ENCODE measurements at places on chromosomes 5 and 9. TPM values are rescaled to one million over a fixed set of nuclear protein-coding genes. Genes with fewer than 3 reads are reported as not detected.

- DNase-seq, result peak; percentile 61
Observed at GRCh38 chr9:128555180-128555721, 2.9 kb downstream of the SPTAN1 start.

GRCh38 chr5:179272326-179273072, 72.8 kb downstream of the ADAMTS2 start:
- DNase-seq, result no peak

GRCh38 chr5:89330140-89330539, 447.2 kb upstream of the MEF2C start:
- DNase-seq, result no peak

DNA sequence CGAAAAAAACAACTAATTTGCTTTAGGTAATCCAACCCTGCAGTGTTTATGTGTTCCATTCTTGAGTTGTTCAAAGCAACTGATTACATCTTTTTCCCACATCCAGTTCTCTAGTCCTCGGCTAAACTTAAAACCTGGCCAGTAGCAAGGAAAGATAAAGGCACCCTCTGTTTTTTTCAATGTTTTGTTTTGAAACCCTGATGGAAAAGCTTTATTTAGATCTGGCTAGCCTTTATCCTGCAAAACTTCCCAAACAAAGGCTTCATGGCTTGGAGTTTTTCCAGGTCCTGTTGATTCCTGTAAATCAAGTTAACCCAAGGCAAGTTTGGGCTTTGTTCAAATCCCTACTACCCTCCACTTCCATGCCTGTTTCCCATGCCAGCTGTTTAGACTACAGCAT, 105.1 kb downstream of the CEMIP2 start:
- DNase-seq, result peak; percentile 86

DNA sequence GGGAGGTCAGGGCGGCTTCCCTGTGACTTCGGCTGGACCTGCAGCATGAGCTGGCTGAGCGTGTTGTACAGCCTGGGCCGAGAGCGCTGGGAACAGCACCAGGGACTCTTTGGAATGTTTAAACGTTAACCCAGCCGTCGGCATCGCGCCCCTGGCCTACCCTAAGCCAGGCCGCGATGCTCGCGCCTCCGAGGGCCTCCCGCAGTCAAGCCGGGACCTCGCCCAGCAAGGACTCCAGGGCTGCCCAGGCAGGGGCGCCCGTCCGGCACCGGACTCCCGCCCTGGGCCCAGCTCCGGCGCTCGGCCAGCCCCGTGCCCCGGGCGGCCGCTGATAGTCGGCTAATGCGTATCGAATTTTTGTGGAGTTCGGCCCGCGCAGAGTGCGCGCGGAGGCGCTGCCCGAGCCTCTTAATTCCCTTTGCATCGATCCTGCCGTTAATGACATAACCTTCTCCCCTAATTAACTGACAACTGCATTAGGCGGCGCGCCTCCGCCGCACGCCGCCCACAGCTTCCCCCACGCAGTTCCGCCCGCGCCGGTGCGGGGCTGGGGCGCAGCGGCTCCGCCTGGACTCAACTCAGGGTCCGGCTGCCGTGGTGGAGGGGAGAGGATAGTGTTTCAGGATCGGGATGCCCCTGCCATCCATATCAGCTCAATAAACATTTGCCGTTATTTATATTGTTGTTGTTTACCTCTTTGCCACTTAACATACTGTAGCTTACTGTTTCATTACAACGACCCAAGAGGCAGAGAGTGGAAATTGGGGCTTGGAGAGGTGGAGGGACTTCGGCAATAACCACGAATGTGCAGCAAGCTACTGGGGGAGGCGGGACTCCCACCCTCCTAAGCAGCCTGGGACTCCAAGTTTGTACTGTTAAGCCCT, 28.8 kb upstream of the CDC23 start:
- DNase-seq, result peak; percentile 6

DNA sequence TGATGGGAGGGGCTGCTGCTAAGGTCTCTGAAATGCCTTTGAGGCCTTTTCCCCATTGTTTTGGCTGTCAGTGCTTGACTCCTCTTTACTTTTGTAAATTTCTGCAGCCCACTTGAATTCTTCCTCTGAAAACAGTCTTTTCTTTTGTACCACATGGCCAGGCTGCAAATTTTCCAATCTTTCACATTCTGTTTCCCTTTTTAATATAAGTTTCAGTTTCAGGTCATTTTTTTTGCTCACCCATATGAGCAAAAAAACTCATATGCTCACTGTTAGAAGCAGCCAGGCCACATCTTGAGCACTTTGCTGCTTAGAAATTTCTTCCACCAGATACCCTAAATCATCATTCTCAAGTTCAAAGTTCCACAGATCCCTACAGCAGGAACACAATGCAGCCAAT, 234.6 kb upstream of the ADRA1B start:
- no peak for DNase-seq

GRCh38 chr9:81382281-81382680, 307.1 kb downstream of the TLE1 start:
- no peak for DNase-seq

CDO1 gene
- 8.0 TPM for total RNA-seq

PLCXD3 gene
- total RNA-seq, result not detected
